Type B pancreatic cell (in vitro differentiated cells): ENCODE measurements at places on chromosomes 12 and 14.
A peak's percentile ranks its signal among the peaks of the same experiment; 100 is the strongest.

GRCh38 chr12:14138495-14138894 is 157.1 kb upstream of the GRIN2B start:
- no peaks in the 10 kb centered on the region for H3K4me1 ChIP-seq
- H3K27ac ChIP-seq, result no peak overlapping the region
- H3K27me3 ChIP-seq, result peaks cover 21% of the 10 kb centered on the region
- no peak overlapping the region for H3K4me3 ChIP-seq
- no peak for DNase-seq

DNA sequence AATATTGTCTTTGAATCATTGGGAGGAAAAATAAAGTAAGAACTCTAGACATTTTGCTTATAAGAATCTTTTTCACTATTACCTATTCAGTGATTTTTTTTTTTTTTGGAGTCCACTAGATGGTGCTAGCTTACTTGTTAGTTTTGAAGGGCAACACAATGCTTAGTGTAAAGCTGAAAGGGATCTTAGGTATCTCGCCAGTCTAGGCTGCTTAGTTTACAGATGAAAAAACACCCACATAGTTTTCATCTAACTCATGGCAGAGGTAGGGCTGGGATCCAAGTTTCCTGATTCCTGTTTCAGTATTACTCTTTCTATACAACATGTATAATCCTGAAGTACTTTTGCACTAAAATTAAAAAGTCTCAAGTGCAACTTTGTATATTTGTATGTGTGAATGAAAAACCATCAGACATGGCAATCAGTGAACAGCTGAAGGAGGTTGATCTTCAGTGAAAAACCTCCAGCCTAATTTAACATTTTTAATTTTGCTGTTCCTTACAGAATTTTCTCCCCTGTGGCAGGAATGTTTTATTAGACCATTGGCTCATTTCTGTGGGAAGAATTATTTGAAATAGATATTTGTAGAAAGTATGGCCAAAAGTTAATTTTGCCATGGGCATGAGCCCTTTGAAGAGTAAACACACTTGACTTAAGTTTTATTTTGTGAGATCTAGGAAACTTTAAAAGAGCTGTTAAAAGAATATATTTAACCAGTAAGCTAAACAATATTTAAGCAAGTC is 40.7 kb downstream of the LRRIQ1 start:
- H3K27ac ChIP-seq, result peak overlapping the region; percentile 69
- H3K27me3 ChIP-seq, result no peaks in the 10 kb centered on the region
- no peak for DNase-seq
- H3K4me1 ChIP-seq, result peaks cover 5% of the 10 kb centered on the region
- H3K4me3 ChIP-seq, result no peak overlapping the region

- H3K36me3 ChIP-seq, result peaks cover 28% of the 10 kb centered on the region
- no peaks in the 10 kb centered on the region for H3K4me1 ChIP-seq
- no peaks in the 10 kb centered on the region for H3K27me3 ChIP-seq
- DNase-seq, result no peak
These were observed 36.2 kb upstream of the KCNH3 start for GRCh38 chr12:49502590-49502989.

- no peak overlapping the region for H3K4me3 ChIP-seq
- no peak overlapping the region for H3K27ac ChIP-seq
- DNase-seq, result no peak
- H3K36me3 ChIP-seq, result no peaks in the 10 kb centered on the region
These were observed 302.0 kb upstream of the SYT1 start for GRCh38 chr12:78562368-78563205.

- DNase-seq, result no peak
- no peaks in the 10 kb centered on the region for H3K27me3 ChIP-seq
- H3K36me3 ChIP-seq, result no peaks in the 10 kb centered on the region
- H3K27ac ChIP-seq, result no peak overlapping the region
- peaks cover 28% of the 10 kb centered on the region for H3K4me1 ChIP-seq
- no peak overlapping the region for H3K4me3 ChIP-seq
These were observed 719.7 kb upstream of the TBX3 start for GRCh38 chr12:115403689-115404088.

DNA sequence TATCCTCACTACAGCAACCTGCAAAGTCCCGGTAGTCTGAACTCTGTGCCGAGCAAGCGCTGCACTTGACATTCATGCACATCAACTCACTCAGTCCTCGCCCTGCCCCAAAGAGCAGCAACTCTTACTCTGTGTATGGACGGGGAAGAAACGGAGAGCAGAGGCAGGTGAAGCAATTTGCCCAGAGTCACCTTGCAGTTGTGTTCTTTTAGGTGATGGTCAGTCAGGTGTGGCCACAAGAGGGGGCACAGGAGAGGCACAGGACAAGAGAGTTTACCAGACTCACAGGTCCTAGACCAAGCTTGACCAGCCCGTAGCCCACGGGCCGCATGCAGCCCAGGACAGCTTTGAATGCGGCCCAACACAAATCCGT is 39.1 kb downstream of the TSPAN11 start:
- peaks cover 27% of the 10 kb centered on the region for H3K27me3 ChIP-seq
- no peak overlapping the region for H3K27ac ChIP-seq
- H3K36me3 ChIP-seq, result peaks cover 19% of the 10 kb centered on the region
- no peak overlapping the region for H3K4me3 ChIP-seq
- H3K4me1 ChIP-seq, result peaks cover 8% of the 10 kb centered on the region

- peaks cover 9% of the 10 kb centered on the region for H3K36me3 ChIP-seq
- no peaks in the 10 kb centered on the region for H3K27me3 ChIP-seq
- H3K27ac ChIP-seq, result peak overlapping the region; percentile 60
- peaks cover 50% of the 10 kb centered on the region for H3K4me1 ChIP-seq
These were observed 3.1 kb upstream of the PNMA1 start for GRCh38 chr14:73717266-73717665.

GRCh38 chr14:77195766-77196165 is 14.2 kb downstream of the TMEM63C start:
- no peaks in the 10 kb centered on the region for H3K4me1 ChIP-seq
- H3K4me3 ChIP-seq, result no peak overlapping the region
- no peak overlapping the region for H3K27ac ChIP-seq

DNA sequence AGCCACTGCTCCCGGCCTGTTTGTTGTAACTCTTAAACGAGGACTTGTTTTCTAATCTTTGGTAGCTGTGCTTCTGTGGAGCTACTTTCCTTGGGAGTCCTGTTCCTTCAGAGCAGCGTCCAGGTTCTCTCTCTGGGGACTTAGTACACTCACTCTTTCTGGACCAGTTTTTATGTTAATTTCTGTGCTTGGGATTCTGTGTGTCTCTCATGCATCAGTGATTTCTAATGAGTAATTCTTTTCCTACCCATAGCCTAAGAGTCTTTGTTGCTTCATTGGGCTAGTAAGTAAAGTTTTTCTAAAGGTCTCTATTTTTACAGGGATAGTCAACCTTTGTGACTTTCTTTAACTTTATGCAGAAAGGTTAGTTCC is 289.3 kb downstream of the FBXL14 start:
- no peak for DNase-seq
- peaks cover 47% of the 10 kb centered on the region for H3K36me3 ChIP-seq
- H3K4me3 ChIP-seq, result no peak overlapping the region
- H3K27ac ChIP-seq, result no peak overlapping the region
- peaks cover 7% of the 10 kb centered on the region for H3K4me1 ChIP-seq

DNA sequence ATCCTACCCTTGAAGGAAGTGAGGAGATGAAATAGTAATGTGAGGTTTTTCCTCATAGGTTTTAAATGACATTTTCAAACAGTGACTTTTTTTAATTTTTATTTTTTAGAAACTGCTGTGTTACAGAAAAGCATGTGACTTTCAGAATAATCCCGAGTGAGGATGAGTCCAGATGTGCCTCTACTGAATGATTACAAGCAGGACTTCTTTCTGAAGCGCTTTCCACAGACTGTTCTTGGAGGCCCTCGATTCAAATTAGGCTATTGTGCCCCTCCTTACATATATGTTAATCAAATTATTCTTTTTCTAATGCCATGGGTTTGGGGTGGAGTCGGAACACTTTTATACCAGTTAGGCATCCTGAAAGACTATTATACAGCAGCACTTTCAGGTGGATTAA is 15.8 kb downstream of the PCNX4 start:
- H3K4me1 ChIP-seq, result peaks cover 5% of the 10 kb centered on the region
- peaks cover 28% of the 10 kb centered on the region for H3K36me3 ChIP-seq
- H3K4me3 ChIP-seq, result no peak overlapping the region
- no peaks in the 10 kb centered on the region for H3K27me3 ChIP-seq
- DNase-seq, result no peak

- no peaks in the 10 kb centered on the region for H3K27me3 ChIP-seq
- no peaks in the 10 kb centered on the region for H3K36me3 ChIP-seq
- no peak for DNase-seq
- H3K27ac ChIP-seq, result no peak overlapping the region
- no peak overlapping the region for H3K4me3 ChIP-seq
These were observed 121.6 kb downstream of the TMEM121 start for GRCh38 chr14:105647784-105648608.

DNA sequence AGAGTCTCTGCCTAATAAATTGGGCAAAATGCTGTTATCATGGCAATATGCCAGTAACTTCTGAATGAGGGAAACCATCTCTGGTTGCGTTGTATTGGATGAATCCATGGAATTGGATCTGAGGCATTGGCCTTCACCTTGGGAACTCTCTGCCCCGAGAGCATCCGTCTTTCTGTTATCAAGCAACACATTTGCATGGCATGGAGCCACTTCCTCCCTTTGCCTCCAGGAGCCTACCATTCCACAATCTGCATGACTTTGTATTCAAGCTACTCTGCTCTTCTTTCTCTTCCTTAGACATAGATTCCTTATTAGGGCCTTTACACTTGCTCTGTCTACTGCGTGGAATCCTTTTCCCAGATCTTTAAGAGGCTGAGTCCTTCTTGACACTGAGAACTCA is 57.2 kb downstream of the RIC8B start:
- no peak for DNase-seq
- H3K4me3 ChIP-seq, result no peak overlapping the region
- peaks cover 33% of the 10 kb centered on the region for H3K36me3 ChIP-seq
- H3K4me1 ChIP-seq, result no peaks in the 10 kb centered on the region
- H3K27ac ChIP-seq, result no peak overlapping the region

DNA sequence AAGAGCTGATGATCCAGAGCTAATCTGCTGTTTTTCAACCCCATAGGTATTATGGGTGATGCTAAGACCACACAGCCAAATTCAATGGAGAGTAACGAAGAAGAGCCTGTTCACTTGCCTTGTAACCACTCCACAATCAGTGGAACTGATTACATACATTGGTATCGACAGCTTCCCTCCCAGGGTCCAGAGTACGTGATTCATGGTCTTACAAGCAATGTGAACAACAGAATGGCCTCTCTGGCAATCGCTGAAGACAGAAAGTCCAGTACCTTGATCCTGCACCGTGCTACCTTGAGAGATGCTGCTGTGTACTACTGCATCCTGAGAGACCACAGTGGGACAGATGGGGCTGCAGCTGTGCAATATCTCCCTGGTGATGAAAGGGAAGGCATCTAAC is 386.0 kb downstream of the DAD1 start:
- H3K4me1 ChIP-seq, result no peaks in the 10 kb centered on the region
- H3K27me3 ChIP-seq, result no peaks in the 10 kb centered on the region
- no peak for DNase-seq
- H3K36me3 ChIP-seq, result no peaks in the 10 kb centered on the region

GRCh38 chr14:59541731-59542130 is 34.9 kb downstream of the CCDC175 start:
- DNase-seq, result no peak
- no peaks in the 10 kb centered on the region for H3K4me1 ChIP-seq
- no peak overlapping the region for H3K4me3 ChIP-seq
- no peaks in the 10 kb centered on the region for H3K27me3 ChIP-seq
- no peak overlapping the region for H3K27ac ChIP-seq

DNA sequence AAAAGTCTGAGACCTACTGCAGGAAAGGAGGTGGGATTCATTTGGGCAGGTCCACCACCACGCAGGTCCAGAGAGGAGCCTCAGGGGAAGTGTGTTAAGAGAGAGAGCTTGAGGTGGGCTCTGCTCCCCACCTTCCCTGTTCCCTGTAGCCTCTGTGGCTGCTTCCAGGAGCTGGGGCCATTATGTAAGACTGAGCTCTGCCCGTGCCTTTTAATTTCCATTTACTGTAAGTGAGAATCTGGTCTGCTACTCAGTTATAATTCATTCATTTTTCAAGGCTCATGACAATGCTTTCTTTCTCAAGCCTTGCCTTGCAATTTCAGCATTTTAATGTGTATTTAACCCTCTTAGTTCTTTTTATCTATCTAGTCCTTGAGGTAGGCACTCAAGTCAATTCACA is 8.3 kb downstream of the SLC4A8 start:
- H3K27me3 ChIP-seq, result no peaks in the 10 kb centered on the region
- DNase-seq, result no peak
- H3K4me1 ChIP-seq, result peaks cover 5% of the 10 kb centered on the region
- H3K36me3 ChIP-seq, result no peaks in the 10 kb centered on the region
